ENCODE measurements at places on chromosomes 12 and 14.

DNA sequence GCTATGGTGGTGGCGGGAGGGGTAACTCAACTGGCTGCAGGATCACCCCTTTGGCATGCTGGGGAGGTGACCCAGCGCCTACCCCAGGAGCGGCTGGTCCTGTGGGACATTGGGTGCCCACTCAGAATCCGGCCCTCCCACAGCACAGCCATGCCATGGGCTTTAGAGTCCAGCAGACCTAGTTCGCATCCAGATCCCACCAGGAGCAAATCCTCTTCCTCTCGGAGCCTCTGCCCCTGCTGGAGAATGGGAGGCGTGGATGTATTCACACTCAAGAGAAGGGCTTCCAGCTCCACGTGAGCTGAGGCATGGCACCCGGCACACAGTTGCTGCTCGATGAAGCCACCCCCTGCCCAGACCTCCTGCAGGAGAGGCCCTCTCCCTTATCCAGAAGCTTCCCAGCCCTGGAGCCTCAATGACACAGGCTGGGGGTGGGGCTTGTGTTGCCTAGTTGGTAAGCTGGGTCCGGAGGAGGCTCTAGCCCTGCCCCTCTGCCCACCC, 17.7 kb downstream of the FAM222A start:
- no peak for DNase-seq

GRCh38 chr14:69535230-69535848, 39.3 kb downstream of the CCDC177 start:
- no peak for DNase-seq

- no peak for DNase-seq
Measured at GRCh38 chr12:85516667-85517325, 236.8 kb downstream of the ALX1 start.

DNA sequence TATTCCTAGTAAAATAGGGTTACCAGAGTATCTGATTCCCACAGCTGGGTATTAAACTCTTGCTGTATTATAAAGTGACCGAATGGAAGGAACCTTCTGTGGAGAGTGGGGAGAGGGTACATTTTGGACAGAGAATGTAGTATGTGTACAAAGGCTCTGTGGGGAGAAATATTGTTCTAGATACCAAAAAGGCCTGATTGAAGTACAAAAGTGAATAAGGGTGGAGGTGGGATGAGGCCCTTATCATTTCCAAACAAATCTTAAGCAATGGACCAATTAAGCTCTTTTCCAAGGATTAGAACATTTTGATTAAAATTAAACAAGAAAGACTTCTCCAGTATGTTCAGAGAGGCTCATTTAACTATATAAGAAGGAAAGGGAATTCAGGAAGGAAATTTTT, 20.4 kb downstream of the EID3 start:
- no peak for DNase-seq

All from fibroblast of skin of left biceps (primary cell).